ENCODE measurements at places on chromosomes 2 and 18. TPM values are rescaled to one million over a fixed set of nuclear protein-coding genes. Genes with fewer than 3 reads are reported as not detected.

The UGT1A8 gene
- 0.05 TPM for total RNA-seq

The BBS5 gene
- 5.4 TPM for total RNA-seq

The AOX1 gene
- total RNA-seq: 5.7 TPM

The TUBB8B gene
- not detected for total RNA-seq

The CDH20 gene
- not detected for total RNA-seq
